NCI-H82 (cell line): ENCODE measurements at places on chromosomes 4 and X.
A peak's percentile ranks its signal among the peaks of the same experiment; 100 is the strongest.

DNA sequence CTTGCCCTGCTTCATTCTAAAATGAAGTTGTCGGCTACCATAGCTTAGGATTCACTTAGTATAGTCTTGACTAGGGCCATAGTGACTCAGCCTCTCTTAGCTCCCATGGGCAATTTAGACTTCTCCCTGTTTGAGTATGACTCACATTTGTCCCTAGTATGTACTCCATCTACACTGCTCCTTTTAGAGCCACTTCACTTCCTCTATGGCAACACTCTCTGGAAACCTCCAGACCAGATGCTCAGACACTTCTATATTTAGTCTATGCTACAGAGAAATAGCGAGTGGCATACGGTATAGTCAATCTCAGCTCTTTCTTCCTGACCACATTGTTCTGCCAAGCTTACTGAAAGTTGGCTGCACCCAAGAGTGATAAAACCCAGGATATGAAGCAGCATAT is 11.2 kb downstream of the MEPE start:
- no peak for DNase-seq

DNA sequence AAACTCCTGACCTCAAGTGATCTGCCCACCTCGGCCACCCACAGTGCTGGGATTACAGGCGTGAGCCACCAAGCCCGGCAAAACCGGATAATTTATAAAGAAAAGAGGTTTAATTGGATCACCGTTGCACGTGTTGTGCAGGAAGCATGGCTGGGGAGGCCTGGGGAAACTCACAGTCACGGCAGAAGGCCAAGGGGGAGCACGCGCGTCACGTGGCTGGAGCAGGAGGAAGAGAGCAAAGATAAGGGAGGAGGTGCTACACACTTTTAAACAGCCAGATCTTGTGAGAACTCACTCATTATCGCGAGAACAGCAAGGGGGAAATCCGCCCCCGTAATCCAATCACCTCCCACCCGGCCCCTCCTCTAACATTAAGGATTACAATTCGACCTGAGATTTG is 177.9 kb upstream of the TENM3 start:
- peak; percentile 17 for DNase-seq

DNA sequence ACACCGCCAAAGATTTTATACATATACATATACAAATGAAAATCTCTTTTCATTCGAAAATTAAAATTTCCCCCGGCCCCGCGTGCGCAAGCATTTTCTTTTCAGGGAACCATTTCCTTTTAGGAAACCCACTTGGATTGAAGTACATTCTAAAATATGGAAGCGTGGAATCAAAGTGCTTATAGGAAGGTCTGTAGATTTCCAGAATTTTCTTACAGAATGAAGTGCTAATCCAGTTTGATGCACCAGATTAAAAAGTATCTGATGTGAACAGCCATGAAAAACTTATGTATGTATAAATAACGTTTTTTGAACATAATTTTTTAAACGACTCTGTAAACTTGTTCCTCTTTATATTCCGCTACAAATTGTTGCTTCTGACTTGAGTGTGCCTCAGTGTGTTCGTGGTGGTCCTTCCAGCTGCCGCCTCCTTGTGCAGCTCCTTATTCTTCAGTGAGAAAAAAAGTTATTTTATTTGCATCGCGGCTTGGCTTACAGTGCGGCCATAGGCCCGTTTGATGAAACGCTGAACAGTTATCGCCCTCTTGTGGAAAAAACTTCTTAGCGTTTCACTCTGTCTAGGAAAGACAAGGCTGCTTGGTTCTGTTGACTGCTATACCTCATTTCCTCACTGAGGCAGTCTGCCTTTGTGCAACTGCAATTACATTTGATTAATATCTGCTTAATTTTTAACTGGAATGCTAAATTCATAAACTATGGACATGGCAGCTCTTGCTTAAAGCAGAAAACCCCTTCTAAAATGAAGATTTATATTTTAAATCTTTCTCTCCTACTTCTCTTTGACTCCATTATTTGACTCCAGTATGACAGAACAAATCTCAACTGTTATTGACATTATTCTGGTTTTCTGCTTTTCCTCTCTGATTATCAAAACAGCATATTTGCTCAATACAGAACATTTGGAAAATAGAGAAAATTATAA is 4.7 kb upstream of the NKX6-1 start:
- peak; percentile 87 for DNase-seq

DNA sequence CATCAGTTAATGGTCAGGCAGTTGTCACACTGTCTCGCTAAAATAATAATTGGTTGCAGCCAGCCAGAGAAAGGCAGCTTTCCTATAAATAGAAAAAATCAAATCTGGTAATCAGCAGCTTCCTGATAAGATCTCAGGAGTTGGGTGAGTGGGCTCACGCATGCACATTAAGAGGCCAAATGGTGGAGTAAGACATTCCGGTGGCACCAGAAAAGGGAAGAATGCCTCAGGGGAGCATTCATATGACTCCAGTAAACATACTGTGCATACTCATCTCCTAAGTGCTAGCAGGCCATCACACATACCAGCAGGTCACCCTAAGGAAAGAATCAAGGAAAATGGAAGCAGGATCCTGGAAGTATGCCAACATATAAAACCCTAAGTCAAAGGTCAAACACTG is 40.1 kb downstream of the UGT2B15 start:
- no peak for DNase-seq

DNA sequence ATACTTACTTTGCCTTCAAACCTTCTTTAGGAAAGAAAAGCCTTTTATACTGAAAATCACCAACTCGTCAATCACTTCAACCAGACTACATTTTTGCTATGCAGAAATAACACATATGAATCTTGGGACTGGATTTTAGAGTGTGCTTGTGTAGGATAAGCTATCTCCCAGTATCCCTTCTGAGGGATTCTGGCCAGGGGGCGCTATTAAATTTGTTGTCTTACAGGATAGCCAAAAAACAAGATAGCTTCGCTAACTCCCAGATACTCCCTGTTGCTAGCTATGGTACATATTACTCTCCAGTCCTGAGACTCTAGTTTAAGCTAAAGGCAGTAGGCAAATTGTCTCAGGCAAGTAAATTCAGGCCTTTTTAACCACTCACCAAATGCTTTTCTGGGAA is 167.2 kb downstream of the LHFPL1 start:
- DNase-seq = peak; percentile 0

DNA sequence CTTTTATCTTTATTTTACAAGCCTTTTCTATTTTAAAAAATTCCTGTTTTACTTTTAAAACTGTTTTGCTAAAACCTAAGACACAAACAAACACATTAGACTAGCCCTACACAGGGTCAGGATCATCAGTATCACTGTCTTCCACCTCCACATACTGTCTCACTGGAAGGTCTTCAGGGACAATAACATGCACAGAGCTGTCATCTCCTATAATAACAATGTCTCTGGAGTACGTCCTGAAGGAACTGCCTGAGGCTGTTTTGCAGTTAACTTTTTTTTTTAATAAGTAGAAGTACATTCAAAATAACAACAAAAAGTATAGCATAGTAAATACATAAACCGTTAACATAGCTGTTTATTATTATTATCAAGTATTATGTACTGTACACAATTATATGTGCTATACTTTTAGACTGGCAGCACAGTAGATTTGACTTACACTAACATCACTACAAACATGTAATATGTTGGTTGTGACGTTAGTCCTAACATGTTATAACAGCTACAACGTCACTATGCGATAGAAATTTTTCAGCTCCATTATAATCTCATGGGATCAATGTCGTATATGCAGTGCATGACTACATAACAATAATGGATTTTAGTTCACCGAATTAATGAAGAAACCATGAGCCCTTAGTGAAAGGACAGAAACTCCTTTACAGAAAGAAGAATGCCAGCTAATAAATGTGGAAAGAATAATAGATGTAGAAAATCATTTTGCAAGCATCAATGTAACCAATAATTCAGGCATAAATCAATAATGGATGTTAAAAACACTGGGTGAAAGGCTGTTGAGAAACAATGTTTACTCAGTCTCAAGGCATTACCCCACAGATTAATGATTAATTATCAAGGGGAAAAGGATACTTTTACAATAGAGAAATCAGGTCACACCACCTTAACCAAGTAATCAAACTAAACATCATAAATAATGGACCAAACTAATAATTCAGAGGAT is 49.2 kb downstream of the FBXW7 start:
- DNase-seq = no peak

DNA sequence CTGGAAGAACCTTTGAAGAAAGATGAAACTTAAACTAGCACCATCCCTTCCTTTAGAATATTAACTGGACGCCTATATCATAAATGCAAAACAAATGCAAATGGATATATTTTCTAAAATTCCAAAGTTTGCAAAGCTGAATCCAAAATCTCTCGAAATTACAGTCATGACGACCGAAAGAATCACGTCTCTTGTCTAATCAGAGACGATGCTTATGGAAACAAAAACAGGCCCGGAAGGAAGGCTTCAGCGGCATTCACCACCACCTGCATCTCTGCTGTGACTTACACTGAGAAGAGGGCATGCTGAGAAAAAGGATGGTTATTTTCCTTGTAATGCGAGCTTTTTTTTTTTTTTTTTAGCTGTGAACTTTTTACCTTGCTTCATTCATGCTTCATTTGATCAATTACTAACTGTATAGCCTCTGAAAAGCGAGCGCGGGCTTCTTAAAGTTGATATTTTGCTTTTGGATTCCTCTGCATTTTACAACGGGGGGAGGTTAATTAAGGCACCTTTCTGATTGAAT is 209.3 kb downstream of the SOWAHB start:
- no peak for DNase-seq

GRCh38 chr4:153001626-153002025 is 65.5 kb downstream of the FHDC1 start:
- DNase-seq = no peak

- no peak for DNase-seq
Observed at GRCh38 chrX:41526271-41526670, 79.1 kb downstream of the NYX start.

DNA sequence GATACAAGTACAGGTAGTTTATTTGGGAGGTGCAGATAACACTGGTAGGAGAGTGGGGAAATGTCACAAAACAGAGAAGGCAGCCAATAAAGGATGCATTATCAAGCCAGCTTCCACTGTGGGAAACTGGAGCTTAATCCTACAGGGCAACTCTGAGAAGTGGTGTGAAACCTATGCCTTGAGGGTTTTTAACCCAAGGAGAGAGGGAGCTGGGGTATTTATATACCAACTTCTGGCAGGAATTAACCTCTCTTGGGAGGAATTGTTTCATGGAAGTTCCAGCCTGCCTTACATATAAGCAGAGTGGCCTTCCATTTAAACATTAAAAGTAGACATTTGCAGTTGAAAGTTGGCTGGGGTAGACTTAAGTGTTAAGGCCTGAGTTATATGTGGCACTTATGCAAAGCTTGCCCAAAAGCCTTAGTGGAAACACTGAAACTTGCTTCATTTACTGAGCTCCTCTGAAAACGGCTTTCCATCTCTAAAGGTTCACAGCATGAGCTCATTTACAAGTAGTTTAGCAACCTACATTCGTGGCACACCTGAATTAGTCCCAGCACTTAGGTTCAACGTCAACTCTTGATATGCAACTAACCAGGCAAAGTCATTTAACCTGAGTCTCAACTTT is 19.2 kb downstream of the MAGEB17 start:
- DNase-seq = no peak

- no peak for DNase-seq
Observed at GRCh38 chr4:156290811-156291210, 337.1 kb upstream of the CTSO start.

DNA sequence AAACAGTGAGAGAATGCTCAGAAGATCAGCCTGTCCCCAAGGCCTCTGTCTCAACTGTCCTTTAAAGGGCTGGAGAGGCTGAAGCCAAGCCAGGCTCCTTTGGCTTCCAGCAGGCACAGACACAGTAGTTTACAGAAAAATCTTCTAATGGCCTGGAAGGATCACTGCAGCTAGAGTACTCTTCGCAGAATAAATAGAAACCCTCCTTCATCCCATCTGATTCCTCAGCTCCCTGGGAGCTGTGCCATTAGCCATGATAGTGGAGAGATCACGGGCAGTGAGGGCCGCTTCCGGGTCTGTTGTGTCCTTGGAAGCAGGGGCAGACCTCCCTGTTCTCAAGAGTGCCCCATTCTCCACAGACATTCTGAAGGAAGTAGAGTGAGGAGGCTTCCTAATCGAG is 63.1 kb downstream of the CCNI start:
- DNase-seq = no peak

DNA sequence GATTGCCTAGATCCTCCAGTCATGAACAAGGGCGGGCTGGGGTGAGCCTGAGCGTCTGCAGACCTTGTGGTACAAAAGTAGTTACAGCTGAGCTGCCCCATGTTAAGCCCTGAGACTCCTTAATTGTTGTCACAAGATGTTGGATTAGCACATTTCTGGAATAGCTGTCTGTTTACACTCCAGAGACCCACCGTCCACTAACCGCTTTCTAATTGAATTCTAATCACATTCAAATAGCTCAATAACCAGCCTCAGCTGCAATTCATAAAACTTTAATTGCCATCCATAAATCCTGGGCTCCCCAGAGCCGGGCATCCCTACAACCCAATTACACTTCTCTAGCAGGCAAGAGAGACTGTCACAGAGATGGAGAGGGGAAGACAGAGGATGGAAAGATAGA is 1.6 kb upstream of the GSX2 start:
- DNase-seq = no peak

GRCh38 chrX:32150141-32150540 is 1061.2 kb downstream of the DMD start:
- DNase-seq = no peak

- no peak for DNase-seq
Observed at GRCh38 chr4:14025111-14025510, 397.6 kb upstream of the BOD1L1 start.

DNA sequence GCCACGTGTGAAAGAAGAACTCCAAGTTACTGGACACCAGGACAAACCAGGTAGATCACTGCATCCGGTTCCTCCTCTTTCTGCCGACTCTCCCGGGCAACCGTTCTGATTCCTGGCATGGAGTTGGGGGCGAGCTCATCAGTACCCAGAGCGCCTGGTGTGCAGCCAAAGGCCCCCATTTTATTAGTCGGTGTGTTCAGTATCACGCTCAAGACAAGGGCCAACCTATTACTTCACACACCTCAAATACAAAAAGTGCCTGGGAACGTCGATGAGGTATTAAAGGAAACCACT is 2.8 kb upstream of the CTBP1 start:
- DNase-seq = no peak

- DNase-seq = peak; percentile 51
Observed at GRCh38 chrX:153726286-153727122, 1.8 kb downstream of the ABCD1 start.

DNA sequence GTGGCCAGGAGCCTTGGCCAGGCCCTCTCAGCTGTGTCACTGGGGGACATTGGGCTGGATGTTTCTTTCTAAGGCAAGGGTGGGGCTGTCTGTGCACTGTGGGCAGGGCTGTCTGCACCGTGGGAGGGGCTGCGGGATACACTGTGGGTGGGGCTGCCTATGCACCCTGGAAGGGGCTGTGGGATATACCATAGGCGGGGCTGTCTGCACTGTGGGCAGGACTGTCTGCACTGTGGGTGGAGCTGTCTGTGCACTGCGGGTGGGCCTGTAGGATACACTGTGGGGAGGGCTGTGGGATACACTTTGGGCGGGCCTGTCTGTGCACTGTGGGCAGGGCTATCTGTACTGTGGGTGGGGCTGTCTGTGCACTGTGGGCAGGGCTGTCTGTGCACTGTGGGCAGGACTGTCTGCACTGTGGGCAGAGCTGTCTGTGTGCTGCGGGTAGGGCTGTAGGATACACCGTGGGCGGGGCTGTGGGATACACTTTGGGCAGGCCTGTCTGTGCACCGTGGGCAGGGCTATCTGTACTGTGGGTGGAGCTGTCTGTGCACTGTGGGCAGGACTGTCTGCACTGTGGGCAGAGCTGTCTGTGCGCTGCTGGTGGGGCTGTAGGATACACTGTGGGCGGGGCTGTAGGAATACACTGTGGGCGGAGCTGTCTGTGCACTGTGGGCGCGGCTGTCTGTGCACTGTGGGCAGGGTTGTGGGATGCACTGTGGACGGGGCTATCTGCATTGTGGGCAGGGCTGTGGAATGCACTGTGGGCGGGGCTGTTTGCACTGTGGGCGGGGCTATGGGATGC is 31.1 kb downstream of the ACOX3 start:
- peak; percentile 36 for DNase-seq
